Stimulated activated naive CD4-positive, alpha-beta T cell (primary cell): ENCODE measurements at places on chromosomes 1 and 21.

GRCh38 chr21:29056538-29057050 is 16.9 kb downstream of the CCT8 start:
- DNase-seq = no peak

DNA sequence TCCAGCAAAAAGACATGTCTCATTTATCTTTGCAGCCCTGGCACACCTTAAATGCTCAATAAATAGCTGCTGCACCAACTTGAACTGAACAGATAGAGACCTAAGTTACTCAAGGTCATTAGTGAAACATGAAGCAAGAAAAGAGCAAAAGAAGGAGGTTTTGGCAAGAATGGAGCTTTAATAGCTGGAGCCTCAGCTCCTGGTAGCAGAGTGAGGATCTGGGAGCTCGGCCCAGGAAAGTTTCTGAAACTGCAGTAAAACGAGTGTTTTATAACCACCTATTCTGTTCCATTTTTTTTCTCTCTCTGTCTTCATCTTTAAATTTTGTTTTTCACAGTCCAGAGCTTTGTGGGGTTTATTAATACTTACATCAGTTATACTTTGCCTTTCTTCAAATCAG is 207.5 kb downstream of the SETD4 start:
- DNase-seq = no peak

- DNase-seq = no peak
Measured at GRCh38 chr1:169878498-169878897, 15.2 kb downstream of the SCYL3 start.

- no peak for DNase-seq
Measured at GRCh38 chr1:175200678-175201521, 8.3 kb upstream of the KIAA0040 start.

DNA sequence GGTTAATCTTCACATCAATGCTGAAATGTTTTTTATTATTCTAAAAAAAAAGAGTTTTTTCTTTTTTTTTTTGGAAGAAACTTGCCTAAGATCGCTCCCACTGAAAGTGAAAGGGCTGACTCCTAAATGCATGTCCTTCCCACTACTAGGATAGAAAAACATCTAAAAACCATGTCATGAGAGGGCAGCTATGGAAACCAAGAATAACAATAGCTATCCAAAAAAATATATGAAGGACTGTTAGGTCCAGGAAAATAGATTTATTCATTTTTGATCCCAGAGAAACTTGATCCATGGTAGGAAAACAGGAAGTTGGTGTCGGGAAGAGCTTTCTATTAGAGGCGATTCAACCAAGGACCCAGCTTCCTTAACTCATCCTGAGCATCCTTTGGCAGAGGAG is 23.1 kb upstream of the ROR1 start:
- no peak for DNase-seq

DNA sequence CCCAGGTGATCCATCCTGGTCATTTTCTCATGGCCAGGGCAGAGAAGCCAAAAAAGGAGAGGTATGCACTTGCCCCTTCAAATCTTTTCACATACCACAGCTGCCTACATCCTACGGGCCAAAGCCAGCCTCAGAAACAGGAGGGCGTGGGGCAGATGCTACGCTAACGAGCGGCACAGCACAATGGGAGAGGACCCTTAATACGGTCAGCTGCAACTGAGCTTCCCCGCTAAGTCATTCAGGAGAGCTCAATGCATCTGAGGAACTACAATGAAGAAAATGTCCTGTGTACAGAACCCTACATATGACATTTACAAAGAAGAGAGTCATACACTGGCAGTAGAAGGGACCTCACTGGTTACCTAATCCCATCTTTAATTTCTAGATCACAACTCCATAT is 78.2 kb downstream of the PGBD5 start:
- DNase-seq = no peak

DNA sequence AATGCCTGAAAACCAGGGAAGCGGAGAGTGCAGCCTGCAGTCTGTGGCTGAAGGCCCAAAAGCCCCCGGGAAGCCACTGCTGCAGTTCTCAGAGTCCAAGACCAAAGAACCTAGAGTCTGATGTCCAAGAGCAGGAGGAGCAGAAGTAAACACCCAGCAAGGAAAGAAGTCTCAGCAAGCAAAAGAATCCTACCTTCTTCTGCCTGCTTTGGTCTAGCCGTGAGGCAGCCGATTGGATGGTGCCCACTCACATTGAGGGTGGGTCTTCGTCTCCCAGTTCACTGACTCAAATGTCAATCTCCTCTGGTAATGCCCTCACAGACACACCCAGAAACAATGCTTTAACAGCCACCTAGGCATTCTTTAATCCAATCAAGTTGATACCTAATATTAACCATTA is 217.5 kb downstream of the PLA2G4A start:
- DNase-seq = no peak

DNA sequence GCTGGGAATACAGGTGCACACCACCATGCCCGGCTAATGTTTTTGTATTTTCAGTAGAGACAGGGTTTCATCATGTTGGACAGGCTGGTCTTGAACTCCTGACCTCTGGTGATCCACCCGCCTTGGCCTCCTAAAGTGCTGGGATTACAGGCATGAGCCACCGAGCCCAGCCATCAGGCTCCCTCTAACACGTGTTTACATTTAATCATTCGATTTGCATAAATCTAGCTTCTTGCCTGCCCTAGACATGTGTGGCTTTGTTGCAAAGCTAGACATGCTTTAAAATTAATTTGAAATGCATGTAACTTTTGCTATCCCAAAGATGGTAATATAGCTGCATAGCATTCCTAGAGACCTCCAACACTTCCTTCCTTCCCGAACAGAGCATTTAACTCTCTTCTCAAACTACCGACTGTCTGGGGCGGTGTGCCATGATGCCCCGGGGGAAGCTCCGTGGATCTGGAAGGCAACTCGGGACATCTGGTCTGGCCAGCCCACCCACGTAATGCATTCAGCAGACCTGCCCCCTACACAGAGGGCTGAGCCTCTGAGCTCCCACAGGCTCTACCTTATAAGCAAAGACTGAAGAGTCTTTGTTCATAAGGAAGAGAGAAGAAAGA is 34.6 kb upstream of the NID1 start:
- DNase-seq = no peak

GRCh38 chr1:186683652-186684410 is 3.6 kb upstream of the PTGS2 start:
- no peak for DNase-seq

DNA sequence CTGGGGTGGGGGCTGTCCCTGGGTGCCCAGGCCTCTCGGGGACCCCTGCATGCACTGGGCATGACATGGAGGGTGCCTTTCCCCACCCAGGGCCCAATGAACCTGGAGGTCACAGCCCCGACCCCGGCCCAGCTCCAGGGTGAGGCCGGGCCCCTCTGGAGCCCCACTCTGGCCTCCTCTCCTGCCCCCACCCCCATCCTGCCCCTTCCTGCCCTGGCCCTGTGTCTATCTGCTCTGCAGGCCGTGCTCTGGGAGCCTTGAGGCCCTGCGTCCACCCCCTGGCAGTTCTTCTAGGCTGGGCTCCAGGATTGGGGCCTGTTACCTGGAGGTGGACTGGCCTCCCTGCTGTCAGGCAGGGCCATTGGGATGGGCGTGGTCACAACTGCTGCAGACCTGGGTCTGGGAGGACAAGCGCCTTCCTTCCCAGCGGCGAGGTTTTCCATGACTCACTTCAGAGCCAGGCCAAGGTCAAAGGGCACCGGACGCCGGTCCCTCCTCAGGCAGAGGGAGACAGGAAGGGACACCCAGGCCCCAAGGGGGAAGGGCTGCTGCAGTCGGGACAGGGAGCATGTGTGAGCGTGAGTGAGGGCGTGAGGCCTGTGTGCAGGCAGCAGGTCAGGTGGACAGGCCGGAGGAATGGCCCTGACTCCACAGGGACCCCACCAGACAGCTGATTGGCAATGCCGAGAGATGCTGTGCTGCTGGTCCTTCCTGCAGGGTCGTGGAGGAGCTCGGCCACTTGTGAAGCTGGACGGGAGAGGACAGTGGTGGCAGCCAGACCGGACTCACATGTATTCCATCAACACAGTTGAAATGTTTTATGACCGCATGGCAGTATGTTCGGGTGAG is 31.1 kb upstream of the POFUT2 start:
- DNase-seq = no peak

GRCh38 chr1:206961668-206962067 is 8.6 kb downstream of the FCAMR start:
- no peak for DNase-seq

DNA sequence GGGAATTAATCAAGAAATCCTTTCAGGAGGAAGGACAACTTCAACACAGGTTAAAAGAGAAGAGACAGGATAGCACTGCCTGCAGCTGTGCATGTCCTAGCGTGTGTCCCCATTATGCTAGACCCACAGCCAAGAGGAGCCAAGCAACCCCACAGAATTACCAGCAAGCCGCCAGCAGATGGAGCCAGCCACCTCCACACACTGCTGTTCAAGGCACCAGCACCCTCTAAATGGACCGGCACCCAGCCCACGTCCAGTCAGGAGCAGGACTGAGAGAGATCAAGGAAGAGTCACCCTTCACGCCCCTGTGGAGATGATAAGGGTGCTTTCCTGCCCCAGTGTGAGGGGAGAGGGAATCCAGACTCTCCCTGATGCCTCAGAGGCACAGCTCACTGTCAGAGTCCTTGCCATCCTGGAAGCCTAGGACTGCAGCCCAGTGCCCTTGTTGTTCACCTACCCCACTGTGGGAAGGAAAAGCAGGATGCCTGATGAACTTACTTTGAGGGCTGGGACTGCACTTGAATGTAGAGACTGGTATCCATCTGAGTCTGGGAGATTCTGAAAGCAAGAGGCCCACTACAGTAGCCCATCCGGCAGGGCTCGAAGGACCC is 37.1 kb upstream of the CTTNBP2NL start:
- peak; percentile 22 for DNase-seq

GRCh38 chr1:54695221-54695620 is 20.4 kb upstream of the TTC4 start:
- DNase-seq = no peak

DNA sequence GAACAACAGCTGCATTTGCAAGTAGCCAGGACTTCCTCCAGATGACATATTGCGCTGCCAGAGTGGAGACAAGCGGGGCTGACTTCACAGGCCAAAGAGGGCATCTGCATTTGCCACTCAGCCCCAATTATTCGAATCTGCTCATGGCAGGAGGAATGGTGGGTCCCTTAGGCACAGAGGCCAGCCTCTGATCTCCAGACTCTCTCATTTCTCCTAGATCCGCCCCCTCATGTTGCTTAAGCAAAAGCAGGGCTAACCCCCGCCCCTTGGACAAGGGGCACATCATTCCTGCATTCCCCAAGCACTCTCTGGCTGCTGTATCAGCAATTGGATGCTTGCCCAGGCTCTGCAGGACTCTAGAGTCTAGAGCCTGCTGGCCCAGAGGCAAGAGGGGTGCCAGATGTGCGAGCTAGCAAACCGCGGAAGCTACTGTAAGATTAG is 262.4 kb downstream of the ST6GALNAC3 start:
- DNase-seq = no peak
